Stimulated activated CD8-positive, alpha-beta memory T cell treated with anti-CD3 and anti-CD28 coated beads, Interleukin-4, amount 100 ng/mL, for 4 hours (primary cell): ENCODE measurements at places on chromosomes 4 and X.

DNA sequence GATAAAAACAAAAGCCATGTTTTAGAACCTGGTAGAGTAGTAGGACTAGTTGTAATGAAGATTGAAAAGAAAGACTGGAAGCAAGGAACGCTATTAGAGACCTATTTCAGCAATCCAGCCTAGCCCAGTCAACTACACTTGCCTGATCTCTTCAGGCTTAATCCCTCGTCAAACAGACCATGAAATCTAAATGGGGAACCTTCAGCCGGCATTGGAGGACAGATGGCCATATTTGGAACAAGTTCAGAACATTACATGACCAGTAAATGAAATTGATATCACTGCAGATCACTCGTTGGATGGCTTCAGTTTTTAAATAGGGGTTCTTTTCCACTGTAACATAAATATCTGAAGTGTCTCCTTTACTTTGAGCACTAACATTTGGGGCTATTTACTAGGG, 84.8 kb upstream of the WDR44 start:
- DNase-seq, result no peak

- DNase-seq, result peak; percentile 7
Observed at GRCh38 chr4:139530833-139531427, 25.1 kb downstream of the SETD7 start.

GRCh38 chr4:156558373-156559025, 413.1 kb downstream of the PDGFC start:
- DNase-seq, result no peak

DNA sequence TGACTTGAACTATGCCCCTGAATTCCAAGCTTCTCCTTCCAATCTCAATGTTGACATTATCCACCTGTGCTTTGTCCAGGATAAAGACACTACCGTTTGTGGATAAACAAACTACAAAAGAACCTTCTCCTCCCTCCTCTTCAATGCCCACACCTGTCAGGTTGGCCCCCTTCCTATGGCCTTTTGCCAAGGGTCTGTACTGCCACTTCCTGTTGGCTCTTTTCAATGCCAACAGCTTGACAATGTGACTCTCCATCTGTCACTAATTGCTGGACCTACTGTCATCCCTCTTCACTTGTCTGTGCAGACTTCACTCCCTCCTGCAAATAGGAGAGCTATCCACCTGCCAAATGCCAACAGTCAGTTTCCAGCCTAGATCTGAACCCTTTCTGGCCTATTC, 35.8 kb upstream of the MID1 start:
- DNase-seq, result no peak

DNA sequence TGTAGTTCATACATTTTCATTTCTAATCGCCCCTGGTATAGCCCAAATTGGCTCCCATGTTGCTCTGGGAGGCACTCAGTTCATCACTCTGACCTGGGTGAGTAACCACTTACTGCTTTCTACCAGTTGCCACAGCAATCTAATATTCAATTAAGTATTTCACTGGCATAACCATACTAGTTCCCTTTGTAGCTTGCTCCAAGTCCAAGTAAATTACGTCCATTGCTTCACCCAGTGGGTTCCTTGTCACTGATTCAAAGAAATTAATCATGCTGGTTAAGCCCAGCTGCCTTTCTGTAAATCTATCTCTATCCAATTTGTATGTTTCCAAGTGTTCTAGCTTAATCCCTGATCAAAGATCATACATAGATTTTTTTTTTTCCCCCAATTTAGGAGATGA, 92.0 kb upstream of the CBR4 start:
- DNase-seq, result no peak

GRCh38 chrX:69019073-69019890, 146.0 kb downstream of the PJA1 start:
- DNase-seq, result no peak

DNA sequence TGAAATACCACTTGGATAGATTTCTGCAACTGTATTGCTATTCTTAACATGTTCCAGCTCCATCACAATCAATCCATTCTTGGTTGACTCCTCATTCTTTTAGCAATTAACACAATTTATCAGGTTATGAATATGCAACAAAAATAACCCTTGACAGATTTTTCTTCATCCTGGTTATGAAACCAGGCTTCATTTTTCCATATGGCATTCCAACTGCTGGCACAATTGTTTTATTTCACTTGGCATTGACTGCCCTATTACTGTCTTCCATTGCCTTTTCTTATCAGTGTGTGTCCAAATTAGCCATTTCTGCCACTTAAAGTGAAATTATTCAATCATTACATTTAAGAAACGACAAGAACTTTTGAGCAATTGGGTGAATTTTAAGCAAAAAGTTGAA, 388.8 kb upstream of the EPHA5 start:
- no peak for DNase-seq

- DNase-seq, result no peak
Observed at GRCh38 chr4:175341203-175341755, 423.1 kb downstream of the ADAM29 start.

- DNase-seq, result no peak
Observed at GRCh38 chr4:78671903-78672815, 104.0 kb upstream of the BMP2K start.

- DNase-seq, result no peak
Observed at GRCh38 chr4:15765391-15765790, 12.7 kb upstream of the CD38 start.

DNA sequence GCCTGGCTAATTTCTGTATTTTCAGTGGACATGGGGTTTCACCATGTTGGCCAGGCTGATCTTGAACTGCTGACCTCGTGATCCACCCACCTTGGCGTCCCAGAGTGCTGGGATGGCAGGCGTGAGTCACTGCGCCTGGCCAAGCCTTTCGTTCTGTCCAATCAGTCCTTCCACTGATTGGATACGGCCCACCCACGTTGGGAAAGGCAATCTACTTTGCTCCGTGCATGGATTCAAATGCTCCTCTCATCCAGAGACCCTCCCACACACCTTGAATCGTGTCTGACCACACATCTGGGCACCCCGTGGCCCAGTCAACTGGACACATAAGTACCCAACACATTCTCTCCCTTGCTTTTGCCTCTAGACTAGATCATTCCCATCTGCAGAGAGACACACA, 74.9 kb downstream of the CRLF2 start:
- DNase-seq, result no peak

- DNase-seq, result no peak
Observed at GRCh38 chr4:170089274-170089667, 485 bp downstream of the AADAT start.

- DNase-seq, result no peak
Observed at GRCh38 chrX:44456685-44457084, 86.0 kb downstream of the FUNDC1 start.

DNA sequence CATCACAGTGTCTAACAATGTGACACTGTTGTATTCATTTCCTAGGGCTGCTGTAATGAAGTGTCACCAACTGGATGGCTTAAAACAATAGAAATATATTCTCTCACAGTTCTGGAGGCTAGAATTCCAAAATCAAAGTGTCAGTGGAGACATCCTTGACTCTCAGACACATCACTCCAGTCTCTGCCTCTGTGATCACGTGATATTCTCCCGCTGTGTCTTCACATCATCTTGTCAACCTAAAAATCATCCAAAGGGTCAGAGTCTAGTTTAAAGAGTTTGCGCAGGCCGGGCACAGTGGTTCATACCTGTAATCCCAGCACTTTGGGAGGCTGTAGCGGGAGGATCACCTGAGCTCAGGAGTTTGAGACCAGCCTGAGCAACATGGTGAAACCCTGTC, 36.6 kb upstream of the HPSE start:
- no peak for DNase-seq

GRCh38 chr4:44927399-44928380, 201.3 kb upstream of the GNPDA2 start:
- no peak for DNase-seq

- no peak for DNase-seq
Observed at GRCh38 chrX:45758738-45759397, 558.2 kb upstream of the DIPK2B start.

GRCh38 chrX:137823257-137823656, 257.3 kb downstream of the ZIC3 start:
- DNase-seq, result no peak

- no peak for DNase-seq
Observed at GRCh38 chr4:32119907-32120306, 1399.7 kb downstream of the PCDH7 start.

DNA sequence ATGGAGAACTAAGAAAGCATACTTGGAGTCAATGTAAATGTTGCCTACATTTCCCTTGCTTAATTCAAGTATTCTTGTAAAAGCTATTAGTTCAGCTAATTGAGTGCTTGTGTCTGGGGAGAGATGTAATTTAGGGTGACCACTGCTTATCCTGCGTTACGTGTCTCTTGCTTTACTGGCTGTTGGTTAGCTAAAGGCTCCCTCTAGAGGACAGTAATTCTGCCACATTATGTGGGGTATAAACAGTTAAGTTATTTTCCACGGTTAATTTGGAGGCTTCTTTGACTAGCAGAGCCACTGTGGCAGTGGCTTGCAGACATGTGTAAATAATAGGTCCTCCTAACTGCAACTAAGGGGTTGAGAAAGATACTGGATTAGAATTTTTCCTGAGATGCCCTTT, 25.3 kb upstream of the NAF1 start:
- no peak for DNase-seq

DNA sequence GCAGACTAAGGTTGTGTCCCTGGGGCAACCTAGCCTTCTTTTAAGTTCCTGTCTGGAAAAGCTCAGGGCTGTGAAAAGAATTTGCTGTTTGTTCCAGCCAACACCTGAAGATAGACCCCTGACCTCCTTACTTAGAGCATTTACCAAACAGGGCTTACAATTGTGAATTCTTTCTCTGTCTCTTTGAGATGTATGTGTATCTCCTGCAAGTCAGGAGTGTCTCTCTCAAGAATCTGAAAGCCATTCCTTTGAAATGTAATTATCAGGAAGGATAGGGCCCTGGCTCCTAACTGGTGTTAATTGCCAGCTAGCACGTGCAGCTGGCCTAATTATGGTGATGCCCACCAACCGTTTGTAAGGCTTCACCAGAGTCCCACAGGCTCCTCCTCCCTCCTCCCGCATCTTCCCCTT, 18.2 kb downstream of the CCNG2 start:
- DNase-seq, result no peak

DNA sequence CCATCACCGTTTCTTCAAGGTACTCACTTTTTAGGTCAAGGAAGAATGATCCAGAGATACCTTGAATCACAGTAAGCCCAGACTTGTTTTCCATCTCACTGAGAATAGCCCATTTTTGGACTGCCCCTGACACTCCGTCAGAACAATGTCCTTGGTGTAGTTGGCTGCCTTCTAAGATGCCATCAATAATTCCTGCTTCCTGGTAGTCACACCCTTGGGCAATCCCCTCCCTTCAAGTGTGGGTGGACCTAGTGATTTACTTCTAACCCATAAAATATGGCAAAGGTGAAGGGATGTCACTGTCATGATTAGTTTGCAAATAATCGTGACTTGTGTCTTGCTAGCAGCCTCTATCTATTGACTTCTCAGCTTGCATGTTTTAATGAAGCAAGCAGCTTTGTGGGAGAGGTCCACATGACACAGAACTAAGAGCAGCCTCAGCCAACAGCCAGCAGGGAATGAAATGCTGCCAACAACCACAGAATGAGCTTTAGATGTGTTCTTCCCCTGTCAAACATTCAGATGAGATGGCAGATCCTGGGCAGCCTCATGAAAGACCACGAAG, 20.0 kb upstream of the KLHL34 start:
- no peak for DNase-seq

- DNase-seq, result no peak
Observed at GRCh38 chr4:77450006-77450405, 155.6 kb upstream of the CXCL13 start.

GRCh38 chr4:183403486-183403885, 41.0 kb upstream of the CDKN2AIP start:
- no peak for DNase-seq

DNA sequence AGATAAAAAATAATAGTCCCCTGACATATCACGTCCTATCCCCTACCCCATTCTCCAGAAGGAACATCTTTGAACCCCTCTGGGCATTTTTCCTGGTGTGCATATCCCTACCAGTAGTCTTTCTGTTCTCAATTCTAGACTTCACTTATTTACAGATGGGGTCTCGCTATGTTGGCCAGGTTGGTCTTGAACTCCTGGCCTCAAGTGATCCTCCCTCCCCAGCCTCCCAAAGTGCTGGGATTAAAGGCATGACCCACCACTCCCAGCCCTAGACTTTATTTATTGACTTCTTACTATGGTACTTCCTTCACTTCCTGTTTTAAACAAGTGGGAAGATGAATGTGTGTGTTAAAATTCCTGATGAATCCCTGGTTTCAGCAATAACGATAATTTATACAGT, 612 bp upstream of the RRAGB start:
- no peak for DNase-seq

GRCh38 chr4:33512397-33512796, 2731.9 kb downstream of the ARAP2 start:
- no peak for DNase-seq

GRCh38 chr4:180098586-180098985, 2144.6 kb upstream of the TENM3 start:
- DNase-seq, result no peak

DNA sequence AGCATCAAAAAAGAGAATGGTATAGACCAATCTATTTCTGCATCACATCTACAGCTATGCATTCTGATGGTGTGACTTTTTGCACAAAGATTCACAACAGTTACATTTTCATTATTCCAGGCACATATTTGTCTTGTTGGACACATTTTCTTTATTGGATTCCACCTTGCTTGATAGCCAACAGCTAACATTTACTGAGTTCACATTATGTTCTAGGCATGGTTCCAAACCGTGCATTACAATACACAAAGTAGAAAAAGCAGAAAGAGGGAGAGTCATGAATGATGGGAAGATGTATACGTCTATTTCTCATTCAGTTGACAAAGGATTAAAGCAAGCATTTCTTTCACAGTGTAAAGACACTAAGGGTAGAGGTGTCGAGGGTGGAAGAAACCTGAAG, 22.9 kb upstream of the CLGN start:
- DNase-seq, result no peak

DNA sequence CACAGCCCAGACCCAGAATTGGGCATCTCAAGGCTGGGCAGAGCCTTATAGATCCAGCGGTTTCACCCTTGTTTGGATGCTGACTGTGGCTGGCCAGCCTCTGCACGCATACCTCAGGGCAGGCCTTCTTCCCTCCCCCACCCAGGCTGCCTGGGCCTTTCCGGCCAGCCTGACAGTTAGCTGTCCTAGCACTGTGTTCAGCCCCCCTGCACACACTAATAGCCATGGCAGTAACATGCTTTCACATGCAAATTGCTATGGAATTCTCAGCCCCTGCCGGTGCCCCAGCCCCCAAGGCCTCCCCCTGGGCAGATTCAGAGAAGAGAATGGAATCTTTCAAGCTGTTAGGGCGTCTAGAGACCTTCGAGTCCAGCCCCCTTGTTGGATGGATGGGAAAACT, 17.7 kb downstream of the EFNB1 start:
- DNase-seq, result no peak

- peak; percentile 21 for DNase-seq
Observed at GRCh38 chr4:56821381-56822243, at the start of gene SPINK2. Gene SPINK2 (minus strand): TSS chr4:56821701. CDS start chr4:56821662, 39 bp downstream.

DNA sequence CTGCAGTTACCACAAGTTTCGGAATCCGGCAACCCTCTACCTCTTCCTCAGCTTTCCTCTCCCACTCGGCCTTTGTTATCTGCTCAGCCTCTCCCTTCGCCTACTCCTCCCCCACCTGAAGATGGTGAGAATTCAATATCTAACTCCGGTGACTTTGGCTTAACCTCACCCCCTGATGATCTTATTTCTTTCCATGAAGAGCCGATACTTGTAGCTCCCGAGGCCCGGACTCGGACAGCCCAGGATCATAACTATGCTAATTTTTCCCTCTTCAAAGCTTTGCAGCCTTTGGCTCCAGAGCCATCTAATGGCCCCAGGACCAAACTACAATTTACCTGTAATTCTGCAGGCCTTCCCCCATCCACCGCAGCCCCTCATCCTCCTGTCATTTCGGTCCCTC, 32.0 kb upstream of the MGST2 start:
- no peak for DNase-seq

- DNase-seq, result no peak
Observed at GRCh38 chr4:74665346-74665745, 129.0 kb downstream of the BTC start.
